ENCODE measurements at places on chromosomes 3 and 15.

DNA sequence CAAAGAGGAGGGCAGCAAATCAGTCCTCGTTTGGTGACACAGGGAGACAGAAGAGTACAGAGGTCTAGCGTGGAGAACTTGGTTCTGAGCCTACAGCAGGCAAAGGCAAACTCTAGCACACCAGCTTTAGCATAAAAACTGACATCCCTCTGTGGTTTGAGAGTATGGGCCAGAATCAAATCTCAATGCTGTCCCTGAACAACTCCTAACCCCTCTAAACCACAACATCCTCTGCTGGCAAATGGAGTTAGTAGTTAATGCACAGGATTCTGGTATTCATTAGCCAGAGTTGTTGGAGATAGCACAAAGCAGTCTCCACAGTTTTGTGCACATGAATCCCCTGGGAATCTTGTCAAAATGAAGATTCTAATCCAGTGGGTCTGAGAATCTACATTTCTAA is 315.8 kb downstream of the NTRK3 start:
- no peak for DNase-seq

DNA sequence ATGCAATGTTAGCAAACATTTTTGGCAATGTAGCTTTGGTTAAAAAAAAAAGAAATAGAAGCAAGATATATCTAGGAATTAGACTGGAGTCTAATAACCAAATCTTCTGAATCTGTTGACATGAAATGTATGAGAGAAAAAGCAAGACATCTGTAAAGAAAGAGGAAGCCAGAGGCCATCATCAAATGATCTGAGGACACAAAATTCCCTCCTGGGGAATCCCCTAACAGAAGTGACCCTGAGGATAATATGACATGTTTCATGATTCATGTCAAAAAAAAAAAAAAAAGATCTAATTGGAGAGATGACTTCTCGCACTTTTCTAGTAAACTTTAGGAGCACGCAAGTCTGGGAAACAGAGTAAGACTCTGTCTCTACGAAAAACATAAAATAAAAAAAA is 70.9 kb downstream of the IMPG2 start:
- no peak for DNase-seq

DNA sequence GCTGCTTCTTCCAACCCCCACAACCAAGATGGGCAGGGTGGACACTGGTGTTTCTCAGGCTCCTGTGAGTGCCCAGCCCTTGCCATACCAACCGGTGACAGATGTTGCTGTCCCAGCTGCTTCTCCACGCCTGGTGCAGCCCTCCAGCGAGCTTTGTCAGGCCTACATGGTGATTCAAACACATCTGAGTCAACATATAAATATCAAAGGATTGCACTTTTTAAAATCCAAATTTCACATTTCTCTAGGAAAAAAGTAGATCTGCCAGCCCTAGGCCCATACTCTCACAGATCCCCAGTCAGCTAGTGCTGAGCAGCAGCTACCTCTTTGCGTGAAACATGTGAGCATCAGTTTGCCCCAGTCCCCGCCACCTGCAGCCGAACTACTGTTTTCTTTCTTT is 52.7 kb downstream of the RPN1 start:
- DNase-seq, result no peak

DNA sequence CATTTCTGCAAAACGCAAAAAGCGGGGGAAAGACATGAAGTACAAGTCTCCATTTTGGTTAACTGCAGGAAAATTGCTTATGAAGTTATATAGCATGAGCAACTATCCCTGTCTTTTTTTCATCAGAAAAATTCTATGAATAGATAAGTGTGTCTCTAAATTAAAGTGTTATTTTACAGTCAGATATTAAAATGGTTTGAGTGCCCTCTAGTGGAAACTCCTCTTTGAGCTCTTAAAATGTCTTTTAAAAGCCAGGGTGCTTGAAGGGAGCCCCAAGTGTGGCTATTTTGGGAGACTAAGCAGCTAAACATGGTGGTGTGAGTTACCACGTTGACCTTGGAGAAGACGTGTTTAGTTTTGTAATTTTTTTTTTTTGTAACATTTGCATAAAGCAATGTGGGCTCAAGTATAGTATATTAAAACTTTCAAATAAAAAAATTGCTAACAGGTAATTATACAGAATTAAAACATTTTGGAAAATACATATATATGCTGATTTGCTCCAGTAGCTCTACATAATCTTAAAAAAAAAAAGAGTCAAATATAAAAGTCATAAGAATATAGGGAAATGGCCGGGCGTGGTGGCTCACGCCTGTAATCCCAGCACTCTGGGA is 77.2 kb downstream of the PPP2R3A start:
- peak; percentile 36 for DNase-seq

DNA sequence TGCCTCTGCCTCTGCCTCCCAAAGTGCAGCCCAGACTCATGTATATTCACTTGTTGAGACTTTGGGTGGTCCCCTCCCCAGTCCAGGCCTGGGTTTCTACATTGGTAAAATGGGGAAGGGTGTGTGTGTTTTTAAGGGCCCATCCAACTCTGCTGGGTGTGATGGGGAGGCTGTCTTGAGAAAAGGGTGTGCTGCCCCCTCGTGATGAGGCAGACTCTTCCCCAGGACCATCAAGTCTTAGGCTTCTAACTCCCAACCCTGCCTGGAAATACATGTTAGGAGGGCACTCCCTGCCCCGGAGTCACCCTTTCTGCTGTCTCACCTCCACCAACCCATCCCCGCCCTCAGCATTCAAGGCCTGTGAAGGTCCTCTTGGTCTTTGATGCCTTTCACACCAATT is 4.4 kb upstream of the PTPN23 start:
- DNase-seq, result no peak

DNA sequence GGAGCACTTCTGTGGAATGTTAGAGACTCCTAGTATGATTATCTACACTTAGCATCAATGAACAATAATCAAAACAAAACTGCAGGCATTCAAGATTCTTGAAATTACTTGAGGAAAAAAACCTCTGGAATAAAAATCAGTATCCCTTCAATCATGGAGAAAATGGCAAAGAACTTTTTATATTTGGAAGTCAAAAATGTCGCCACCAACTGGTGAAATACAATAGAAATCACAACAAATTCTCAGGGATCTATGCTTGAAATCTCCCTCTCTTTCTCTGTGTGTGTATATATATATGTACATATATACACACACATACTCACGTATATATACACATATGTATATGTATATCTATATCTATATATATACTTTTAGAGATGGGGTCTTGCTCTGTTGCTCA is 378.9 kb upstream of the ALCAM start:
- DNase-seq, result no peak
